ENCODE measurements at places on chromosomes 6 and 20. TPM values are rescaled to one million over a fixed set of nuclear protein-coding genes. Genes with fewer than 3 reads are reported as not detected.

MOG gene
- not detected for polyA plus RNA-seq

ARMH2 gene
- polyA plus RNA-seq: not detected

TNXB gene
- polyA plus RNA-seq: 108 TPM

PRR18 gene
- polyA plus RNA-seq: 1.1 TPM

SCRT2 gene
- polyA plus RNA-seq: not detected

SPINT4 gene
- polyA plus RNA-seq: not detected

UBE2C gene
- polyA plus RNA-seq: 27.1 TPM

IFT52 gene
- 23.4 TPM for polyA plus RNA-seq

PKIB gene
- polyA plus RNA-seq: 0.71 TPM

PCNA gene
- polyA plus RNA-seq: 49.0 TPM

Data from forelimb muscle (tissue), 1 donor.